ENCODE measurements at places on chromosomes 2 and 18. TPM values are rescaled to one million over a fixed set of nuclear protein-coding genes. Genes with fewer than 3 reads are reported as not detected.

The MTX2 gene
- 53.3 TPM for polyA plus RNA-seq

The CAD gene
- polyA plus RNA-seq: 28.0 TPM

The RNU2-63P gene
- not detected for polyA plus RNA-seq

The ZNF396 gene
- polyA plus RNA-seq: 1.3 TPM

The NEU4 gene
- 6.7 TPM for polyA plus RNA-seq

The IL36B gene
- polyA plus RNA-seq: not detected

The THOC1 gene
- 47.0 TPM for polyA plus RNA-seq

All from hindlimb muscle (tissue), 1 donor.